ENCODE measurements at places on chromosomes 3 and 15.

GRCh38 chr3:31531452-31531991 lies 1.2 kb upstream of the STT3B start:
- DNase-seq: no peak

DNA sequence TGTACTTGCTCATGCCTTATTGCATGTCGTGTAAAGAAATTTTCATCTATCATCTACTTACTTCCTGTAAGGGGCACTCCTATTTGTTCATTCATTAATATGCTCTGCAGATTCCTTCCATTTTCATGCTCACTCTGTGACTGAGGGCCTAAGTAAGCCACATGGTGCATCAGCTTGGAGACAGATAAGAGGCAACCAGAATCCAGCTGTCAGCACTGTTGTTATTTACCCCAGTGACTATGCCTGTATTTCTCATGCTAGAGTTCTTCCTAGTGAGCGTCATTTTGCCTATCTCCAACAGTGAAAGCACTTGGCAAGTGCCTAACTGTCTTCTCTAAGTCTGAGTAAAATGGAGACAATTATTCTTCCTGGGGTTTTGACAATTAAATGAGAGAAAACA lies 124.8 kb upstream of the ABI3BP start:
- no peak for DNase-seq

DNA sequence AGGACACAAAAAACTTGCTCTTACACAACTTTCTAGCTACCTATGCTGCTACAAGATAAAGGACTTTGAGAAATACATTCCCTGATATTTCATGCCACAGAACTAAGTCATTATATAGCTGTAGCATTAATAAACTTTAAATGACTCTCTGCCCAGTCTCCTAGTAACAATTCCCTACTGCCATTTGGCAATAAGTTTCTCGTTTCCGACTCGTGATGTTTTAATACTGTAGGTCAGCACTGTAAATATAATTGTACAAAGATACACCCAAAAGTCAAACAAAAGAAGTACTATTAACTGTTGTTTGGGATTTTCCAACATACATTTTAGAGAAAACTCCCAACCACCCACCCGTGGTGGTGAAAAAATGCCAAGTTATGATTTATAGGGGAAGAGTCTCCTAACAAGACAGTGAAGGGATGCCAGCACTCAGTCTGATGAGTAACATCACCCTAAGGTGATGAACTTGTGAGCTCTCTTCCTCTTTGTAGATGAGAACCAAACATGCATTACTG lies 132.2 kb downstream of the DUT start:
- no peak for DNase-seq

- no peak for DNase-seq
These were observed 149.7 kb downstream of the TMEM108 start for GRCh38 chr3:133187870-133188379.

- DNase-seq: no peak
These were observed 70.1 kb downstream of the CCK start for GRCh38 chr3:42195879-42196330.

- DNase-seq: no peak
These were observed 511.0 kb upstream of the ALCAM start for GRCh38 chr3:104855702-104856101.

DNA sequence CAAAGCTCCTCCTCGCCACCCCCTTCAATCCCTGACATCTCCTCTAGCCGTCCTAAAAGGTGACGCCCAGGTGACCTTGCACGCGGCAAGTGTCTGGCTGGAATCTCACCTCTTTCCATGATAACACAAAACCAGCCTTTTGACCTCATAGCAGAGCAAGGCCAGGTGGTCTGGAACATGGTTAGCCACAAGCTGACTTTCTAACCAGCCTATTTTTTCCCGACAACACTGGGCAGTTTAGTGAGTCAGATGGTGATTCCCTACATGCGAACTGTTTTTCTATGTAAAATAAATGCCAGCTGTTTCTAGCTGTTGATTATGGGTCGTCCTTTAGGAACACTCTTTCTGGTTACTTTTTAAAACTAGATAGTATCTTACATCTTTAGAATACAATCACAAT lies 243.0 kb downstream of the CD47 start:
- DNase-seq: no peak

Data from CD4-positive, alpha-beta T cell treated with Interleukin-10 for 1 hour (primary cell).